ENCODE measurements at places on chromosomes 16 and 17.
A peak's percentile ranks its signal among the peaks of the same experiment; 100 is the strongest.

DNA sequence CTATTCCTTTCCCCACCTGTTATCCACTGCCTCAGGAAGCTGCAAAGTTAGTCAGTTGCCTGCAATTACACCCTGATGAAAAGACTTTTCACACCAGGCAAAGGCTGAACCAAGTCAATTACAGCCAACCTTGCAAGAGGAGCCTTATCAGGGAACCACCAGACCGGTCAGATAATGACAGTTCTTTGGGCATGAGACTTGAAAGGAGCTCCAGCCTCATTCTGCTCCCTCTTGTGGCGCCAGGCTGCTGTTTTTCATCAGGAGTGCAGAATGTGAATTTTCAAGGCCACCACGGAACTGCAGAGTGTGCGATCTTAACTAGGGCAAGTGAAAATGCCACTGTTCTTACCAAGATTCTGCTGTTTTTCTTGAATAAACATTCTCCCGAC lies 22.5 kb downstream of the DNAI2 start:
- peak; percentile 79 for DNase-seq

DNA sequence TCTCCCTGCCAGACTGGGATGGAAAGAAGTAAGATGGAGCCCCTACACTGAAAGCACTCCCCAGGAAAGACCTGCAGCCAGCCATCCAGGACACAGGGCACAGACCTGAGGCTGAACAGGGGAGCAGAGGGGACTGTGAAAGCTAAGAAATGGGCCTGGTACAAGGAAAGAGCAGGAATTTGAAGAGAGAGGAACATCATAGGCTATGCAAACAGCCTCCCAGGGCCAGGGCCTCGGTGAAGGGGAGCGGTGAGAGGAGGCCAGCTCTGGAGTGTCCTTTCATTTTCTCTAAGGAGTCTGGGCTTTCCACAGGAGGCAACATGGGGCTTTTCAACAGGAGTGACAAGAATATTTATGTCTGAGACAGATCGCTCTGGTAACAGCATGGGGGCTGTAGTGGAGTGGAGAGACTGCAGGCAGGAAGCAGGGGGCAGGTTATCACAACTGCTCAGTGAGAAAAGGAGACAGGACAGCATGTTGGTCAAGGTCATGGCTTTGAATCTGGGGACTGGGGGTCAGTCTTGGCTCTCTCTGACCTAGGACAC lies 50.1 kb downstream of the TOM1L2 start:
- DNase-seq: no peak

DNA sequence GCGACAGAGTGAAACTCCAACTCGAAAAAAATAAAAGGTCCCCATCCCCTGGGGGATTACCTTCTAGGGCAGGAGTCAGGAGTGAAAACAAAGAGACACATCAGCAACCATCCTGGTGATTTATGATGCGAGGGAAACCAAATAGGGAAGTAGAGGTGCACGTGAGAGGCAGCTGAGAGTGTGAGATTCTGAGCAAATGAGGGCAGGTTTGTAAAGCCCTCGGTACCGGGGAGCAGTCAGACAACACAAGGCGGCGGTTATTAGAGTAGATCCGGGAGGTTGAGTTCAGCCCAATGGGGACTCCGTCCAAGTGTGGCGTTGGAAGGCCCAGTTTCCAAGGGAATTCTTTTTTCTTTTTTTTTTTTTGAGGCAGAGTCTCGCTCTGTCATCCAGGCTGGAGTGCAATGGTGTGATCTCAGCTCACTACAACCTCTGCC lies 7.4 kb upstream of the ARMC7 start:
- no peak for DNase-seq

- no peak for DNase-seq
Measured at GRCh38 chr17:48981927-48982539, 13.6 kb upstream of the GIP start.

- DNase-seq: no peak
Measured at GRCh38 chr17:51904379-51904778, 254.1 kb downstream of the CA10 start.

- no peak for DNase-seq
Measured at GRCh38 chr16:51418258-51418657, 267.2 kb upstream of the SALL1 start.

DNA sequence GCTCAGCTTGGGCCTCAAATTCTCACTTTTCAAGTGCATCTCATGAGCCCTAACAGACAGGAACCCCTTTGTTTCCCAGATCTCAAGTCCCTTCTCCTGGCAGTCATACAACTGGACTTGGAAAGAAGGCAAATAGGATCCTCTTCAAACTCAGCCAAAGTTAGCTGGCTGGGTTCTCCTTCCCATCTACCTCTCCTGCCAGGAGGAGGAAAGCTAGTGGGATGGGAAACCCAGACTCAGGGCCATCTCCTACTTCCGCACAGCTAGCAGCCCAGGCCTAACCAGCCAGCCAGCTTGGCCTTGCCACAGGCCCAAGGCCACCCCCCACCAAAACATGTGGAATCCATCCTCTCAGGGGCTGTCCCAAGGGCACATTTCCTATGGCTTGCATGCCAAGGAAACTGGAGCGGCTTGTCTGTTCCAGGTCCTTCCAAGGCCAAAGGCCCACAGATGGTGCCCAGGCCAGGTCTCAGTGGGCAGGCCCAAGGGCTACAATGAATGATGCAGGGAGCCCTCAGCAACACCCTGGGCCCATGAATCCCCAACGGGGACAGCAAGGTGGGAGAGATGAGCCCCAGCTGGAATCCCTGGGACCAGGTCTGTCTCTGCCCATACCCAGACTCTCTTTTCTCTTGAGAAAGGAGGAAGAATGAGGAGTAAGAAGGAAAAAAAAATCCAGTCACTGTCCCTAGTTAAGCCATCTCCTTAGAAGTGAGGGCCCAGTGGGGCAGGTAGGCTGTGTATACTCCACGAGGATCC lies 1.7 kb downstream of the SMARCD2 start:
- DNase-seq: no peak

GRCh38 chr17:28499684-28500357 lies 6.3 kb upstream of the FOXN1 start:
- no peak for DNase-seq

GRCh38 chr16:82807311-82807710 lies 180.5 kb downstream of the CDH13 start:
- no peak for DNase-seq

GRCh38 chr16:16095646-16096045 lies 127.6 kb downstream of the ABCC6 start:
- DNase-seq: no peak

GRCh38 chr16:11168386-11169051 lies 87.5 kb downstream of the SOCS1 start:
- DNase-seq: no peak

- DNase-seq: no peak
Measured at GRCh38 chr17:28174352-28175046, 132.0 kb downstream of the NLK start.

GRCh38 chr16:25912321-25912720 lies 220.6 kb downstream of the HS3ST4 start:
- no peak for DNase-seq

- no peak for DNase-seq
Measured at GRCh38 chr17:41559548-41559947, 12.3 kb downstream of the KRT9 start.

- DNase-seq: no peak
Measured at GRCh38 chr16:82735186-82735585, 108.4 kb downstream of the CDH13 start.

- DNase-seq: no peak
Measured at GRCh38 chr16:17053536-17054160, 417.1 kb downstream of the XYLT1 start.

DNA sequence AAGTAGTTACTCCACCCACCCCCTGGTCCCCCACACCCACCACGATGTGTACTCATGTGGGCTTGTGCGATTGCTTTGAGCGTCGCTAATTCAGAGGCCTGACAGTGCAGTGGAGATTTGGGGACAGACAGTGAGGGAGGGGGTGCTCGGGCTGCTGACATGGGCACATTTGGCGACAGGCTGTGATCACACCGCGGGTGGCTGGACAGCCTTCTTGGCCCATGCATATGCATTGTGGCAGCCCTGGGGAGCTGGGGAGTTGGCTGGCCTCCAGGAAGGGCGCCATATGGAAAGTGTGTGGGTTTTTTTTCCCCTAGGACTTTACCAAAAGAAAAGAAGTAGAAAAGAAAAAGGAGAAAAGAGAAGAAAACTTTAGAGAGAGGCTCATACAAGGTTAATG lies 275.5 kb upstream of the N4BP1 start:
- DNase-seq: no peak

GRCh38 chr17:6461792-6462524 lies 17.7 kb downstream of the PIMREG start:
- no peak for DNase-seq

DNA sequence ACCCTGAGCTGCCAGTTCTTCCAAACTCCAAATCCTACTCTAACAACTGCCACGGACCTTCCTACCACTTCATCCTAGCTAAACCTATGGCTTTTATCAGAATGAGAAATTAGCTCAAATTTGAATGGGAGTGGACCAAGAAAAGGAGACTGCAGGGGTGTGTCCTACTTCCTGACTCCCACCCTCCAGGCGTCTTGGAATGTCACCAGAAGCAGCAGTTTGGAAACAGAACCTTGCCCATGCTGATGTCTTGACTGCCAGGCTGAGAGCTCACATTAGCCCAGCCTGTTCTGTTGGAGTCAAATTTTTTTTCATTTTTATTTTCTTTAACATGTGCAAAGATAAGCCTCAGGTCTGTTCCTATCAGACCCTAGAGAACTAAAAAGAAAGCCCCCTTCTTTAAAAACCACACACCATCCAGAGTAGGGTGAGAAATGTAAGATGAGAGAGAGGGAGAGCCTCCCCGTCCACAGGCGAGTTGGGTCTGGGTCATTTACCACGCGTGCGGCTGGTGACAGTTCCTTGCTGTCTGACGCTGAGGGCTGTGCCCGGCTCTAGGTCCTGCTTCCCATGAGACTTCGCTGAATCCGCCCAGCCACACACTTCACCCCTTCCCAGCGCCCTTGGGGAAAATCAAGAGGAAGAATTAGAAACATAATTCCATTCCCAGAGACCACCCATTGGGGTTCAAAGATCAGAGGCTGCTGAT lies 54.3 kb downstream of the WNT3 start:
- no peak for DNase-seq

DNA sequence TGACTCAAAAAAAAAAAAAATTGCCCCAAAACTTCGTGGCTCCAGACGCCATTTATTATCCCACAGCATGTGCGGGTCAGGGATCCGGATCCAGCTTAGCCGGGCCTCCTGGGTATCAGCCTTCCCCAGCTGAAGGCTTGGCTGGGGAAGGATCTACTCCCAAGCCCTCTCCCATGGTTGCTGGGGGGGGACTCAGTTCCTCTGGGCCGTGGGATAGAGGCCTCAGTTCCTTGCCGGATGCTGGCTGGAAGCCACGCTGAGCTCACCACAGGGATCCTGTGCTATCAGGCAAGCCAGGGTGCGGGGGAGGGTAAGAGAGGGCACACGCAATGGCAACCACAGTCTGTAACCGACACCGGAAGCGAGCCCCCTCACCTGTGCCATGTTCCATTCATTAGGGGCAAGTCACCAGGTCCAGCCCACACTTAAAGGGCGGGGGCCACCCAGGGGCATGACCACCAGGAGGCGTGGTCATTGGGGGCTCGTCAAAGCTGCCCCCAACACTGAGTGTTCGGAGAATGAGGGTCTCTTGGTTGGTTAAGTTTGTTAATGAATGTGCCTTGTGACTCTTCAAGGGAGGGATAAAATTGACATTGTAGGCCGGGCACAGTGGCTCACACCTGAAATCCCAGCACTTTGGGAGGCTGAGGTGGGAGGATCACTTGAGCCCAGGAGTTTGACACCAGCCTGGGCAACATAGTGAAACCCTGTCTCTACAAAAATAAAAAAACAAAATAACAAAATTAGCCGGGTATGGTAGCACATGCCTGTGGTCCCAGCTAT lies 210.0 kb upstream of the GSE1 start:
- peak; percentile 99 for DNase-seq

DNA sequence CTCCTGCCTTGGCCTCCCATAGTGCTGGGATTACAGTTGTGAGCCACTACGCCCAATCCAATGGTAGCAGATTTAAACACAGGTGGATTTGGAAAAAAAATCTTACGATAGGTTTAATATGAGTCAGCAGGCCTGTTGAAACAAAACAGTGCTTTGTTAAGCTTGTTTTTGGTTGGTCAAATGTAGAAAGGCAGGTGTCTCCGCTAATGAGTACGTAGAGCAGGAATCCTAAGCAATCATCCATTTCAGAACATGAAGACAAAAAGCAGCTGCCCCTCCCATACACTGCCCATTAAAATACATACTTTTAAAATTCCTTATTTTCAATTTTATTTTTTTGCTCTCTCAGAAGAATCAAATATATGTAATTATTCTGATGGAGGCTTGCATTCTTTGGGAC lies 1.9 kb upstream of the WWOX start:
- DNase-seq: no peak

DNA sequence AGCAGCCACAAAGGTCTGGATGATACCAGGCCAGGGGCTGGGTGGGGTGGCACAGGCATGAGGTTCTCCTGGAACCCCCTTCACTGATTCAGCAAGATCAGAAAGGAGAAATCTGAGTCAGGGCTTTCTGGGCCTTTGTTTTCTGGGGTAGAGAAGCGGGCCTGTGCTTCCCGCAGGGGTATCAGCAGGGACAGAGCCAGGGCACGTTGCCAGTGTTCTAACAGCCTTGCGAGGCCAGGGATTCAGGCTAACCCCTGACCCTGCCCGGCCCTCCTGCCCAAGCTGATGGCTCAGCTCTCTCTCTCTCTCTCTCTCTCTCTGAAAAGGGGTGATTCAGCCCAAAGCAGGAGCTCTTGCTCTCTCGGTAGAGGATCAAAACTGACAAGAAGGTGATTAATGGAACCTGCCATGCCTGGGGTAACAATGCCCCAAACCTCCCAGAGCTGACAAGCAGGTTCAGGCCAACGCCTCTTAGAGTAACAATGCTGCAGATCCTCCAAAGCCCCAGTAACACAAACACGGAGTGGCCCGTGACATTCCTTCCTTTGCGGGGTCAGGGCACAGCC lies 2.0 kb upstream of the KRT13 start:
- DNase-seq: no peak

DNA sequence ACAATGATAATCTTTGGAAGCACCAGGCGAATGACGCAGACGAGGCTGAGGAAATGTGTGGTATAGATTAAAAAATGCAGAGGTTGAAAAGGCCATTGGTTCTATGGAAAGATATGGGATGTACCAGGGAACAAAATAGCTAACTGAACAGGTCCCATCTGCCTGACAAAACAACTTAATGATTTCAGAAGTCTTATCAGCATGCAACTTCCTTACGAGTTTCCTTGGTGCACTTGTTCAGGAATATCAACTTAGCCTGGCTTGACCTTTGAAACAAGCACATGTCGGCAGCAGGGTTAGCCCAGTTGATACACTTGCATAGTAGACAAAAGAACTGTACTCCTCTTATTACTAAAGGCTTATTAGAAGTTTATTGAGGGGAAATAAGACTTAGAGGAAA lies 90.9 kb upstream of the CDH11 start:
- DNase-seq: no peak
